ENCODE measurements at places on chromosomes 1 and 21.

- no peak for DNase-seq
Measured at GRCh38 chr1:19752083-19752696, 47.5 kb downstream of the TMCO4 start.

DNA sequence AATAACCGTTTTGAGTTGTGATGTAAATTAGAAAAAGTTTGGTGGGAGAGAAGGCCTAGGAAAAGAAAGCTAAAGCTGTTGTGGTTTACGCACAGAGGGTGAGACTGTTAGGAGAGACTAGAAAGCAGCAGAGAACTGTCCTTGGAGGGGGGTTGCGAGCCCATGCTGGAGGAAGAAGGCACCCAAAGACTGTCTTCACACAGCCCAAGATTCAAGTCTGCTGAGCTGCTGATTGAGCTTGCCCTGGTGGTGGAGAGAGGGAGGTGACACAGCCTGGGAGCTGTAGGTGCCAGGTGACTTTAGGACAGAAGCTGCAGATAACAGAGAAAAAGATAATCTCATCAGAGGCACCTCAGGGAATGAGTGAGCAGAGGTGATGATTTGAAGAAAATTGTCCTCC is 18.3 kb upstream of the TLR5 start:
- DNase-seq = no peak

- no peak for DNase-seq
Measured at GRCh38 chr1:45473302-45473701, 17.7 kb downstream of the TESK2 start.

DNA sequence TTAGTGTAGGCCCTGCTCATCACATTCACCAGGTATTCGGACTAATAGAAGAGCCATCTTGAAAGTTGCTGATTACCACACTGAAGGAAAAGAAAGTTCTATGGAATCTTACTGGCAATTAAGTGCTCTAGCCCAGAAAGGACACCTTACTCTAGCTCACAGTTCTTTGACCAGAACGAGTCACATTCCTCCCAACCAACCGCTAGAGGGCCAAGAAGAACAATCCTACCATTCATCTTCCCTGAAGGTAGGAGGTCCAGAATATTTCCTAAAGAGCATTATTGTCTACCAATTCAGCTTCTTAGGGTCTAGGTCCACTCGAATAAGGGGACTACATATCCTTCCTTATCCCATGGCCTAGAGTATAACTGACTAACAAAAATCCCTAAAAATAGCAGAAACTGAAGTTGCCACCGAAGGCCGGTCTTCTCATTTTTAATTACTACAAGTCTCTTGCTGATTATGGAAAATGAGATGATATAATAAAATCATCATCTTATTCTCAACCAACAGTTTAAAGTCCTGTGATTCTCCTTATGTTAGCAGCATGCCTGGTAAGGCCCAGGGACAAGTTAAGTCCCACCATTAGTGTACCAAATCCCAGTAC is 2.7 kb upstream of the FMO1 start:
- peak; percentile 76 for DNase-seq

GRCh38 chr1:200130552-200130951 is 103.0 kb downstream of the NR5A2 start:
- no peak for DNase-seq

- DNase-seq = no peak
Measured at GRCh38 chr1:178986204-178986603, 39.5 kb upstream of the FAM20B start.

DNA sequence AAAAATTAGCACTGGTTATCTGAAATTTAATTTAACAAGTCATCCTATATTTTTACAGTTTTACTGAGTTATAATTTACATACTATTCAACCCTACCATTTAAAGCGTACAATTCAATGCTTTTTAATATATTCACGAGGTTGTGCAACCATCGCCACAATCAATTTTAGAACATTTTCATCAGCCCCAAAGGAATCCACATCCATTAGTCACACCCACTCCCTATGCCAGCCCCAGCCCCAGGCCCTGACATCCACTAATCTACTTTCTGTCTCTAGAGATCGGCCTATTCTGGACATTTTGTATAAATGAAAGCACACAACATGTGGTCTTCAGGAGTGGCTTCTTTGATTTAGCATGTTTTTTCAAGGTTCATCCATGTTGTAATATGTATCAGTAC is 134.7 kb downstream of the PSMG1 start:
- no peak for DNase-seq

DNA sequence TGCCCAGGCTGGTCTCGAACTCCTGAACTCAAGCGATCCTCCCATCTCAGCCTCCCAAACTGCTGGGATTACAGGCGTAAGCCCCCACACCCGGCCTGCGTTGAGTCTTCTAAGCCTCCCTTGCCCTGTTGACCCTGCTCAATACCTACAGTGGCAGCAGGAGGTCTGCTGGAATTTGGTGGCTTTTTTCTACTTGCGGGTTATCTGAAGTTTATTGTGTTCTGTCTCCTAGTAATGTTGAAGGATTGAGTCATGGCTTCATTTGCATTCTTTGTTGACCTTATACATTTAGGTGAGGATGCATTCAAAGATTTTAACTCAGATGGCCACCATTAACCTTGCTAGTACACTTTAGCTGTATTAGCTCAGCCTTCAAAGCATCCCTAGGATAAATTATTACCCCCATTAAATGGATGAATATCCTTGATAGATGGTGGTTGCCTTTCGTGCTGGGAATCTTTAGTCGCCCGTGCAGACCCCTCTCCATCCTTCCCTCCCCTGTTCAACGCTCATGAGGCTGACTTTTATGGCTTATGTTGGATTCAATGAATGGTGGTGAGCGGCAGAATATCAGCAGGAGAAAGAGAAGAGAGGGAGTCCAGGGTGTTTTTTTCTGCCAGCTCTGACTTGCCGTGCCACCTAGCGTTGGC is 9.7 kb upstream of the NPPB start:
- DNase-seq = no peak

DNA sequence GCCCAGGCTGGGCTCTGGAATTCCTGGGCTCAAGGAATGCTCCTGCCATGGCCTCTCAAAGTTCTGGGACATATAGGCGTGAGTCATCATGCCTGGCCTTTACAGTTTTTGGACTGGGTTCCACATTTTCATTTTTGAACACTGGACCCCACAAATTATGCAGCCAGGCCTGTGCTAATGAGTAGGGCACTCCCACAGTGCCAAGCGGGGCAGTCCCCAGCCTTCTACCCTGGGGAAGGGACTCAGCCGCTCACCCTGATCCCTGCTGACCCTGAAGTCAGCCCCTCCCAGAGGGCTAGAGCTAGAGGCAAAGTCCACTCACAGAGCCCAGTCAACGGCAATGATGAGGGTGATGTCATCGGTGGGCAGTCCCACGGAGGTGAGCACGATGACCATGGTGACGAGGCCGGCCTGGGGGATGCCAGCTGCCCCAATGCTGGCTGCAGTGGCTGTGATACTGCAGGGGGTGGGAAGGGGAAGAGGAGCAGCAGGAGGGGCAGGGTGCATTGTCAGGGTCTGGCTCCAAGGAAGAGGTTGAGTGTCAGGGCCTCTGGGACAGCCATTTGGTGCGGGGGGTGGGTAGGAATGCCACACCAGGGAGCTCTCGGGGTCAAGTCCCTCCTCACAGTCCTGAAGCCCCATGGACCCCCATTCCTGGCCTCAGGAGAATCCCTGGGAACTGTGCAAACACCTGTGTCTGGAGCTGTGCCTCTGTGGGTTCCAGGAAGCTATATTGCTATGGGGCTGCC is 27.6 kb downstream of the PODN start:
- no peak for DNase-seq
